ENCODE measurements at places on chromosomes 3 and 15.

DNA sequence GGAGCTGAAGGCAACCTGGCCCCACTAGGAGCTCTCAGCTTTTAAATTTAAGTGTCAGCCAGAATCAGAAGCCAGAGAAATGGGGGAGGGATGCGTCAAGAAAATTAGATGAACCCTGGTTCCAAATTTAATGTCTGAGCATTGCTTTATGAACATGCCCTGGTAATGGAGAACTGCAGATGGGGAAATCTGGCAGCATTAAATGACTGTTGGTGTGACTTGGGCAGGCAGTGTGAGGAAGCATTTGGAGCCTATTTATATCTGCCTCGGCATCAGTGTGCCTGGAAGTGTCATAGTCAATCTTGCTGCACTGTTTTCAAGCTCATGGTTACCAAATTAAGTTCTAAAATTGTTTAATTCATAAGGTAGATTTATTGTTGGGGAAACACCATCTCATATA, 29.0 kb downstream of the NME9 start:
- DNase-seq, result no peak

- DNase-seq, result no peak
Observed at GRCh38 chr15:67195305-67195704, 59.2 kb downstream of the AAGAB start.

DNA sequence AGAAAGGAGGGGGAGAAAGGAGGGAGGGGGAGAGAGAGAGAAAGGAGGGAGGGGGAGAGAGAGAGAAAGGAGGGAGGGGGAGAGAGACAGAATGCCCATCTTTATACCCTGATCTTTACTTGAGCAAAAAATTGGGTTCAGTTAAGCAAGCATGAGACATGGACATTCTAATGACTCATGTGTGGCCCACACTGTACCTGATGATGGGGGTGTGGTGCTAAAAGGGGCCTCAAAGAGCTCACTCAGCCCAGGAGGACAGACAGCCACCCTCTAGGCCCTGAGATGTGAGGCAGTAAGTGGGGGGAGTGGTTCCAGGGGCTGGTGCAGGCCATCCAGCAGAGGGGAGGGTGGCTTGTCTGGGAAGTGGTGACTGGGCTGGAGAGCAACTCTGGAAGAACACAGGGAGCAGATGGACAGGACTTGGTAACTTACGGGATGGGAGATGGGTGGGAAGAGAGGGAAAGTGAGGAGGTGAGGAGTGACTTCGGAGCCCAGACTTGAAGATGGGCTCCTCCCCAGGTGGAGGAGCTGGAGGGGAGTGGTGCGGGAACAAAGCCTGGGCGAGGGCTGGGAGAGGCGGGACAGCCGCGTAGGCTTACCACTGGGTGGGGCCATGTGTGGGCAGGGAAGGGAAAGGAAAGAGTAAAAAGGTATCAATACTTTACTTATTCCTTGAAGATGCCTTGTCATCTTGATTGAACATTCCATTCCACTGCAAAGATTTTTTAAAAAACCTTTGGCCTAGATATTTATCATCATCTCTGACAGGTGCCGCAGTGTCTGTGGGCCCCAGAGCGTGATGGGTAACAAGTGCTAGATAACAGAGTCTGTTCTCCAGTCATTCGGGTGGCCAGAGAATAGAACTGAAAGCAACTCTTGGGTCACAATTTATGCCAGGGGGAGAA, 32.3 kb downstream of the TSPAN3 start:
- no peak for DNase-seq

DNA sequence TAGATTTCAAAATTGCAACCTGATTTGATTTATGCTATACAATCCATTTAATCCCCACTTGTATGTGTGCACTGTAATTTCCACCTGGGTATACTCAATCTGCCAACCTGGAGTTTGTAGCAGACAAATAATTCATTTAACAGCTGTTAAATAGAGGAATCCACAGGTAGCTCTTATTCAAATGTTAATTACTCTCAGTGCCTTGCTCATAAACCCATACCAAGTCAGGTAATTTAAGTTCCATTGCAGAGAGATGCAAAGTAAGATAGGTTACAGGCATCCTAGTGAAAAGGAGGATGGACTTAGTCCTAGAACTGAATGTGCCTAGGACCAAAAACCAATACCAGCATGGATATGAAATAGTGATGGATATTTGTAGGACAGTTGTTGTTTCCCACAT, 674.2 kb downstream of the TBL1XR1 start:
- no peak for DNase-seq

DNA sequence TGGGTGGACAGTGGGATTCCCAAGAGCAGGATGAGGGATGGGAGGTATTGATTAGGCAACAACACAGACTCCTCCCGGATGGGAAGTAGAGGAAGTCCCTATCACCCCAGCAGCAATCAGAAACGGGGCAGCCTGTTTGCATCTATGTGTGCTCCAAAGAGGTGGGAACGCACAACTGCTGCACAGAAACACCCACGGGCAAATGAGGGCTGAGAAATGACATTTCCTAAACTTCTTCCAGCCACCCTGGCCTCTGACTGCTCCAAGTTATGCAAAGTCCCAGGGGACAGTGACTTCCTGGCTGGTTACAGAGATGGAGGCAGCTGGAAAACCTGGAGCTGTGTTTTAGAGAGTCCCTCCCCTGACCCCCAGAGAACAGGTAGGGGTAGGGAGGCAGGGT, 42.6 kb downstream of the HCN4 start:
- no peak for DNase-seq

DNA sequence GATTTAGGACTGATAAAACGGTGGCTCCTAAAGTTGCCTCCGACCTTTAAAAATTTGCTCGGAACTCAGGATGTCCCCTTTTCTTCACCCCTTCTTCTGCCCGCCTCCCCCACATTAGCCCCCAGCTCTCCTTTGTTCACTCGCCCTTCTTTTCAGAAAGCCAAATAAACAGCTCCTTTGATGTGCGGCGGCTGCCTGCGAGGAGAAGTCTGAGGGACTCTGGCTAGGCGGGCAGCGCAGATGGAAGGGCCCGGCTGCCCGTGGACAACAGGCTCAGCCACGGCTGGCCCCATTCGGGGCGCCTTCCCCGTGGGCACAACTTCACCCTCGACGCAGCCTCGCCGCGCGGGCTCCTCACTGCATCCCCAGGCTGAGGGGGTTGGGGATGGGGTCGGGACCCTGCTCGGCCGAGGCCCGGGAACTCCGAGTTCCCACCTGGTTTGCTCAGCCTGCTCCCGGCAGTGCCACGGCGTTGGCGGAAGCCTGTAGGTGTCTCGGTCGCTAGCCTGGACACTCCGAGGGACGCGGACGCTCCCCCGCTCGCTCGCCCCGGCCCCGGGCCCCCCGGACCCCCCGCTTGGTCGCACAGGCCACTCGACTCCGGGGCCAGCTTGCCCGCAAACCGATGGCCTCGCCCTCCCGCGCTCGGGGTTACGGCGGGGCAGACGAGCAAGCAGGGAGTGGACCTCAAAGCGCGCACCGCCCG, 897 bp upstream of the TLE3 start:
- no peak for DNase-seq

- DNase-seq, result peak; percentile 83
Observed at GRCh38 chr3:44235604-44236484, 5.8 kb upstream of the TOPAZ1 start.

GRCh38 chr15:29554531-29554930, 267.7 kb downstream of the TJP1 start:
- no peak for DNase-seq

DNA sequence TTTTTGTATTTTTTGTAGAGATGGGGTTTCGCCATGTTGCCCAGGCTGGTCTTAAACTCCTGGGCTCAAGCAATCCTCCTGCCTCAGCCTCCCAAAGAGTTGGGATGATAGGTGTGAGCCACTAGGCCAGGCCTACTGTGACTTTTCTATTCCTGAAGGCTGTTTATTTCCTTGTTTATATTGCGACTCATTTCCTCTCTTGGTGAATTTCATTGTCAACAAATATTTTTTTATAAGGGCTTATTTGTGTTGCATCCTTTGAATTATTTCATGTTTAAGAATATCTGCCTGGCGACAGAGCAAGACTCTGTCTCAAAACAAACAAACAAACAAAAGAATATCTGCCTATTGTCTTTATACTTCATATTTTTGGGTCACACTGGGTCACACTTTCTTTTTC, 29.4 kb upstream of the MCCC1 start:
- DNase-seq, result no peak

GRCh38 chr3:5784690-5785089, 597.2 kb downstream of the EDEM1 start:
- DNase-seq, result no peak

DNA sequence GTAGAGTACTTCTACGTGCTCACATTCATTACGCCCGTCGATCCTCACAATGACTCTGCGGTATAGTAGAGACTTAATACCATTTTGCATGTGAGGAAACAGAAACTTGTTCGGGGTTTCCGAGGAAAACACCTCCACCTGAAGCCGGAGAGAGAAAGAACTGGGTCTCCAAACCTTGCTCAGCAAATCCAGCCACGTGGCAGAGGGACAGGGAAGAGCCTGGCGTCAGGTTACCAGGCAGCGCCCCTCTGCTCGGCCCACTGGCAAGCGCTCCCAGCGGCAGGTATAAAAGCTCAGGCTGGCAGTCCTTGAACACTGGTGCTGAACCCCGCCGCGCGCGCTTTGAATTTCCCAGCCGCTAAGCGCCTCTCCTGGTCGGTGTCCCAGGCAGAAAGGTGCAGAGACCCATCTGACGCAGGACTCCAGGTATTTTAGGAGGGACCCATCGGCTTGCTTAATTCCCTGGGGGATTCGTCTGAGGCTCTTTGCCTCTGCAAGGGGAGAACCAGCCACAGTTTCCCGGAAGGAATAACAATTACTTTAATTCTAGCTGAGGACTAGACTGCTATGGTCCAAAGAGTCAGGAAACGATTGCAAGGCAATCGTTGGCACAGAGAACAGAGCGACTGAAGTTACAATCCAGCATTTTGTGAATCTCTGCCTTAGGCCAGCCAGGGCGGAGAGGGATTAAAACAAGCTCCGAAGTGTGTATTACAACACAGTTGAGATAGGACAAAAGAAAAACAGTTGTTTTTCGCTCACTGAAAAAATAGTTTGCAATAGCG, at the start of gene C2CD4A:
C2CD4A (plus strand) TSS at position 315 of the 785 bp plus-strand sequence. CDS start 637 bp downstream, outside the sequence.
- DNase-seq, result no peak

DNA sequence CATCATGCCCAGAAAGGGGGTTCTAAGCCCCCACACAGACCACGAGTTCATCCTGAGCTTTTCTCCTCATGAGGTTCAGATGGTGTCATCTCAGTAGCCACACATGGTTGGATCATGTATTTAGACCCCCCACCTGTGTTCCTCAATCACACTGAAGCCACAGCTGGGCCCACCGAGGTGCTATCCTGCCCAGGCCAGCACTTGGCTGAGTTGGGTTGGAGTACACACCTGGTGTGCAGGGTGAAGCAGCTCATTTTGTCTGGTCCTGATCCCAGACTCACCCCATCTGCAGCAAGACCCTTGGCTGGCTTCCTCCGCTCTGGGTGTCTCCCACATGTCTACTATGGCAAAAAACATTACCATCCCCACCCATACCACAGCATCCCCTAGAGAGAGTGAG, 41.9 kb downstream of the ACAA1 start:
- DNase-seq, result no peak

All from A172 (cell line).